SK-N-SH (cell line): ENCODE measurements at places on chromosomes 11 and 22. TPM values are rescaled to one million over a fixed set of nuclear protein-coding genes. Genes with fewer than 3 reads are reported as not detected.

Gene GAB4
- polyA plus RNA-seq, result not detected in 2 replicates

DNA sequence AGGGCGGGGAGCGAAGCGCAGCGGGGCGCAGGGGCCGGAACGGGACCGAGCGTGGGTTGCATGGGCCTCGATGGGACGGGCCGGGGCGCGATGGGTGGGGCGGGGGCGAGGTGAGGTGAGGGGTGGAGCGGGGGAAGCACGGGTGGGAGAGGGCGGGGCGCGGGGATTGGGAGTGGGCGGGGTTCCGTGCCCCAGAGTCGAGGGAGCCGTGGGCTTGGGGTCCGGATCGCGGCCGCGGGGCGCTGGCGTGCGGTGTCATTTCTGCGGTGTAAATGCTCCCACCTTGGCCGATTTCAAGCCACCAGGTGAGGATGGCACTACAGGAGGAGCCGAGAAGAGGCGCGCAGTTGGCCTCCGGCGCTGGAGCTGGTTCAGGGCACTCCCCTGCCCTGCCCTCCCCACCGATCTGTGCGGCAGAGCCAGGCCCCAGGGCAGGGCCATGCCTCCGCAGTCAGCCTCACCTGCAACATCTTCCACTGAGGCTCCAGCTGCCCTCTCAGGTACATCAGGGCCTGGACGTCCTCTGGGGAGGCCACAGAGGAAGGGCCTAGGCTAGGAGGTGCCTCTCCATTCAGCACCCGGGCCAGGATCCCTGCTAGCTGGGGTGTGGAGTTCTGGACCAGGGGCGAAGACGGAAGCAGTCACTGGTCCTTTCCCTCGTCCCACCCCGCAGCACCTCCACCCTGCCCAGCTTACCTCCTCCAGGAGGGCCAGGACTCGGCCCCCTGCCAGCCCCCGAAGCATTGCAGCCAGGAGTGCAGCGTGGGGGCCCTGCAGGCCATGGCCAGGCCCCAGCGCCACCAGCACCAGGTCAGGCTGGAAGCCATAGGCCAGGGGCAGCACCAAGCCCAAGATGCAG is 620 bp upstream of the TUBGCP6 start:
- peak; percentile 86 for DNase-seq

DNA sequence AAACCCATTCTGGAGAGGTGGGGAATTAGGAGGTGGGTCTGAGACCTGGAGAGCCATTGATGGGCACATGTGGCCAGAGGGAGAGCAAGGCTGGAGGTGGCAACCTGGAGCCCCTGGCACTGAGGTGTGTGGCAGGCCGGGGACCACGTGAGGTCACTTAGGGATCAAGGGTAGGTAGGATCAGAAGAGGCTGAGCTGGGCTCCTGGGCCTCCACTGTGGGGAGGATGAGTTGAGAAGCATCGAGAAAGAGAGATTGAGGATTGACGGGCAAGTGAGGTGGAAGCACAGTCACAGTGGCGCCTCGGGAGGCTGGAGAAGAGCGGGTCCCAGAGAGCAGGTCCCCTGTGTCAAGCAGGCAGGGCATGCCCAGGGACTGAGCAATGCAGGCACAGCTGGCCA is 4.1 kb downstream of the GNAZ start:
- no peak for DNase-seq

- no peak for DNase-seq
These were observed 35.0 kb downstream of the KCNJ1 start for GRCh38 chr11:128832121-128832497.

Gene PRODH
- 0.03 and 0.23 TPM in 2 replicates for polyA plus RNA-seq

Gene MFRP
- polyA plus RNA-seq, result not detected in 2 replicates

DNA sequence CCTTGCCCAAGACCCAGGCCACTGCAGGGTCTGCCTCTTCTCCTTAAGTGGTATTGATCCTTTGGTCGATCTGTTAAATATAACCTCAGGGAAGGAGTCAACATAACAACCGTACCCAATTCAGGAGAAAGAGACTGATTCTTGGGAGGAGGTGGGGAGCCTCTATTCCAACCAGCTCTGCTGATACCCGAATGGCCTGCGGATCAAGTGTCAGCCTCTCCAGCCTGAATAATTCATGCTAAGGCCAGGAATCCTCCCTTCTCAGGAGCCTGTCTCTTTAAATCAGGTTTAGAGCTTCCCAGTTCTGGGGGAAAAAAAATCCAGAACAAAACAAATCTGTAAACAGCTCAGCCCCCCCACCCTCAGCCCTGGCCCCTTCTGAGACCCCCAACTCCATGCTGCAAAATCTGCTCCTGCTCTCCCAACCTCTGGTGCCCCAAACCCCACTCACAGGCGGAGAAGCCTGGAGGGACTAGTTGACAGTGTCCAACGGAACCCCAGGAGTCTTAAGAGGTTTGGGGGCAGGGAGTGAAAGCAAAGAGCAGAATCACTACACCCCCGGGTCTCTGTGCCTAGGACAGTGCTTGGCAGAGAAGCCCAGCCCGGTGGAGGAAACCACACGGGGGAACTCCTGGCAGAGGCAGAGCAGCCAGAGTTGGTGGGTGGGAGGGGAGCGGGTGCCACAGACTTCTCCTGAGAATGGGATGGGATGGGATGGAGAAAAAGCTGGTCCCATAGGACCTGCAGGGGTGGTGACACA is 863 bp upstream of the TPBGL start:
- DNase-seq, result peak; percentile 10

DNA sequence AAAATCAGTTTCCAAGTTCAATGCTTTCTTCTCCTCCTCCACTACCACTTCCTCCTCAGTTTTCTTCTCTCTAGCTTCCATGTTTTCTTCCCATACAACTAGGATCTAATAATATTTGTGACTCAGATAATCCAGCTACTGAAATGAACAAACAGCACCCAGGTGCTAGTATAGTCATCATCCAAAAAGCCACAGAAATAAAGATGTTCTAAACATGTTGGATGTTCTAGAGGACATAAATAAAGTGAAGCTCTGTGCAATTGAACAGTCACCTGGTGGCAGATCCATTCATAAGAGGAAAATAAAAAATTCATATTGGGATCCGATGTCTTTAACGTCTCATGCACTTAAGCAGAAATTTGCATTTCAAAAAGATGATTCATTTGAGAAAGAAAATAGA is 142.8 kb downstream of the ENTHD1 start:
- DNase-seq, result no peak

DNA sequence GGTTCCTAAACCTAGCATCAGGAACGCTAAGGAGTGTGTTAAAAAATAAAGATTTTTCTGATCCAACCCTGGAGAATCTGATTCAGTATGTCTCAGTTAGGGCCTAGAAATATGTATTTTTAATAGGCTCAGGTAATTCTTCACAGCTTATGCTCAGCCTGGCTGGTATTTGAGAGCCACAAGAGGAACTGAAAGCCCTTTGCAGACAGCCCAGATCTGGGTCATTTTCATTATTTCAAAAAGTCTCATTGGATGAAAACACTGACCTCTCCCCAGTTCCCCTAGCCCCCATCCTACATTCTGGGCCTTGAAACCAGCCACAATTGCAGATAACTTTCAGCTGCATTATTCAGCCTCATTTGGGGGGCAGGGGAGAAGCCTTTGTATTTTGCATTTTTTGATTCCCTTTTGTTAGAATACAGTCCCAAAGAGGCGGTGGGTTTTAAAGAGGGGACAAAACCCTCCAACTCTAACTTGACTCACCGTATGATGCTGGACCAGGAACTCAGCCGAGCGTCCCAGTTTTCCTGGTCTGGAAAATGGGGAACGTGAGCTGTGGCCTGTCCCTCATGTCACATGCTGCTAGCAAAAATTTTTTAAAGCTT is 66.0 kb upstream of the LARGE1 start:
- no peak for DNase-seq

Gene DCDC1
- 0.12 and 0.18 TPM in 2 replicates for polyA plus RNA-seq

- DNase-seq, result no peak
These were observed 13.5 kb upstream of the HMOX1 start for GRCh38 chr22:35367331-35367886.

GRCh38 chr22:32997295-32997694 is 60.9 kb downstream of the SYN3 start:
- no peak for DNase-seq

Gene SLC22A8
- not detected in 2 replicates for polyA plus RNA-seq

GRCh38 chr11:95575517-95575916 is 214.1 kb downstream of the FAM76B start:
- DNase-seq, result no peak

- no peak for DNase-seq
These were observed 4.7 kb upstream of the KDELR3 start for GRCh38 chr22:38462960-38463784.

- DNase-seq, result no peak
These were observed 302.0 kb downstream of the ETS1 start for GRCh38 chr11:128285321-128285720.

- no peak for DNase-seq
These were observed 21.9 kb downstream of the PRR5L start for GRCh38 chr11:36317992-36318391.

- DNase-seq, result peak; percentile 36
These were observed 34.9 kb downstream of the PRDM11 start for GRCh38 chr11:45181193-45181888.

Gene FAM227A
- 1.2 and 1.9 TPM in 2 replicates for polyA plus RNA-seq

Gene PARVG
- 0.05 TPM in 1 of 2 replicates, not detected in the other for polyA plus RNA-seq

- peak; percentile 83 for DNase-seq
These were observed 2.8 kb downstream of the PHF21B start for GRCh38 chr22:45006964-45007390.

GRCh38 chr22:27574002-27574366 is 227.6 kb downstream of the MN1 start:
- no peak for DNase-seq

GRCh38 chr11:33802194-33802950 is 28.1 kb upstream of the FBXO3 start:
- DNase-seq, result peak; percentile 72
